ENCODE measurements at places on chromosomes 3 and 15.

DNA sequence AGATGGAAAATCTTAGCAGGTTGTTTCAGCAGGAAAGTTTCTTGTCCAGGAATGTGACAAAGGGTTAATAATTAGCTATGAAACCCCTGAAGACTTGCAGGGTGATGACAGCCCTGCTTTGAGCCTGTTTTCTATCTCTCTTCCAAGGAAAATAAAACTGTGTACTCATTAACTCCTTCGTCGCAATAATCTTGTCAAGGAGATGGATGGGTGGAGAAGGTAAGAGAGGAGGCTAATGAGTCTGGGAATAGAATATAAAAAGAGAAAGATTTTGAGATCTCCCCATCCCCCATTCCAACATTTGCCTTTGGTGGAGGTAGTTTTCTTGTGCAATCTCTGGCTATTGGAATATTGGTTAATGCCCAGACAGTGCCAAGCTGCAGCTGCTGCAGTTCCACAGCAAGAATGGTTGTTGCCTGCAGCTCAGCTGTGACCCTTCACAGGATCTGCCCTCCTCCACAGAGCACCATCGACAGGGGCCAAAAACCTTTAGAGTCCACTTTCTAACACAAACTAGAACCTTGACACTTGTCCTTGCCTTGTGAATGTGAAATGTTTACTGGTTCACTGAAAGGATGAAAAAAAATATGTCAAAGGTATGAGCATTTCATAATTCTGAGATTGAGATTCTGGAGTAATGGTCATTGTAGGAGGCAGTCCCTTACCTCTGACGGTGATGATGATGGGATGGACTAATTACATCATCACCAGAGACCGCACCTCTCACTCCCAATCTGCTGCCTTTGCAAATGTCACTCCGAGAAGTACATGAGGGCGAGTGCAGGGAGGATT is 4.2 kb upstream of the LRIG1 start:
- no peak for DNase-seq

DNA sequence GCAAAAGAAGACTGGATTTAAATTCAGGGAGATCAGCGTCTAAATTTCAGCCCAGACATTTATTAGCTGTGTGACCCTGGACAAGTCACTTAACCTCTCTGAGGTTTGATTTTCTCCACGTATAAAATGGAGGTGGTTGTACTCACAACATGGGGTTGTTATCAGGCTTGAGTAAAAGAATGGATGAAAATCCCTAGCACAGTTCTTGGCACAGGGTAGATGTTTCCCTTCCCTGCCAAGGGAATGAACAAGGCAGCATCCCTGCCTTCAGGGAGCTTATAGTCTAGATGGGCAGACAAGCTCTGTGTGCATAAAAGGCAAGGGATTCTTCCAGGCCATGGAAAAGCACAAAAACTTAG is 50.2 kb upstream of the MRPS22 start:
- no peak for DNase-seq

GRCh38 chr3:26894443-26894842 is 271.9 kb downstream of the LRRC3B start:
- no peak for DNase-seq

GRCh38 chr3:124781476-124782376 is 51.5 kb downstream of the UMPS start:
- no peak for DNase-seq

DNA sequence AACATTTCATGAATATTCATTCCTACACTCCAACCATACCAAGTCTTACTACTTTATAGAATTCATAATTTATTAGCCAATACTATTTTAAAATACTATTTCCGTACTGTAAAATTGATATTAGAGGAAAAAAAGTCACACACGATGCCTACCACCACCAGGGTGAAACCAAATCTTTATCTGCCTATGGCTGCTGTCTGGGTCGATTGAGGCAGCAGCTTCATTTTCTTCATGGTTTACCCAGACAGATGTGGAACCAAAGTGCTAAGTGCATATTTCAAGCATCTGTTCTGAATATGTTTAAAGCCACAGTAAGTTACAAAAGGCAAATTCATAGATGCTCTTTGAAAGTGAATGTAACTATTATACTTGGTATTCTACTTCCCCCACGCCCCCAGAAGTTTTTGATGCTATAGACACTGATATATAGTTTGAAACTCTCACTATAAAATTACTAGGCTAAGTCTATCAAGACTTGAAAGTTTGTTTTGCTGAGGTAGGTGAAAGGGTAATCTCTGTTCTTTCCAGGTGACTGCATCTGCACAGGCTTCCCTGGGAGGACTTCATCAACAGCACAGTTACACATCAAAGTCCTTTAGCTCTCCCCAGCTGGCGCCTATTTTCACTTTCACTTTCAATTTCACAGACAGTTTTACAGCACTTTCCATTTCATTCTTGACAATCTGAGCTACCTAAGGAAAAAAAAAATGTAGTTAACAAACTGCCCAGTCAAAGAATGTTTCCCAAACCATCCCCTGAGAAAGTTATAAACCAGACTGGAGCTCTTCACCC is 113.9 kb downstream of the POLQ start:
- DNase-seq = peak; percentile 66

DNA sequence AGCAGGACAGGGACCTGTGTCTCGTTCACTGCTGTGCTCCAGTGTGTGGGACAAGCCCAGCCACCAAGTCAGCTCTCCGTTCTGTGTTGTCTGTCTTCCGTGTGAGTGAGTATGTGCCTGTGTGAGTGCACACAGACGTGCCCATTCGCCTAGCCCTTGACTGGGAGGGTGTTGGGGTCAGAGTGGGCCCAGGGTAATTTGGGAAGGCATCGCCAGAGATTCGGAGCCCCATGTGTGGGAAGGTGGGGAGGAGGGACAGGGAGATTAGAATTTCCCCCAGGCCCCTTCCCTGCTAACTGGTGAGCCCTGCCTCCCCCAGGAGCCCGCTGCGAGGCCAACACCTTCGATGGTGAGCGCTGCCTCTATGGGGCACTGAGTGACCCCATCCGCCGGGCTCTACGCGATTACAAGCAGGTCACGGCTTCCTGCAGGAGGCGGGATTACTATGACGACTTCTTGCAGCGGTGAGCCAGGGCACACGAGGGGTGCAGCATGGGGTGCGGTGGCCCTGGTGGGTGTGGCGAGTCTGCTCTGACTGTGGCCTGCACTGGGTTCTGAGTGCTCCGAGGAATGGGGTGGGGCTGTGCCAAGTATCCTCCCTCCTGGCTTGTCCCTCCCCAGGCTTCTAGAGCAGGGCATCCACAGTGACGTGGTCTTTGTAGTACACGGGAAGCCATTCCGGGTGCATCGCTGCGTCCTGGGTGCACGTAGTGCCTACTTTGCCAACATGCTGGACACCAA is 3.1 kb downstream of the ABTB1 start:
- no peak for DNase-seq

DNA sequence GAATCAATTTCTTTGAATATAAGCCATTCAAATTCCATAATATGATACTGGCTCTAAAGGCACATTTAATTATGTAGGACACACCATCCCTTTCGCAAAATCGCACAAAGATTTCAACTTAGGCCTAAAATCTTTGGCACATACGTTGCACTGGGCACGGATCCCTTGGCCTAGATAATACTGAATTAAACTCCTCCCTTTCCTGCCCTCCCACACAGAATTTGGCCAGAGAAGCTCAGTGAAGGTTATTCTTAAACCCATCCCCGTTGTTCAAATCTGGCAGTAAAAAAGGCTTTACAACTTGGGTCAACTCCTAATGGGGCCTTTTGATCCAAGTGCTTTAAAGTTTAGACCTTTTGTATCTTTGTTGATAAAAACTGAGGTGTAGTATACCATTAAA is 247.2 kb downstream of the PTPRG start:
- DNase-seq = peak; percentile 17

DNA sequence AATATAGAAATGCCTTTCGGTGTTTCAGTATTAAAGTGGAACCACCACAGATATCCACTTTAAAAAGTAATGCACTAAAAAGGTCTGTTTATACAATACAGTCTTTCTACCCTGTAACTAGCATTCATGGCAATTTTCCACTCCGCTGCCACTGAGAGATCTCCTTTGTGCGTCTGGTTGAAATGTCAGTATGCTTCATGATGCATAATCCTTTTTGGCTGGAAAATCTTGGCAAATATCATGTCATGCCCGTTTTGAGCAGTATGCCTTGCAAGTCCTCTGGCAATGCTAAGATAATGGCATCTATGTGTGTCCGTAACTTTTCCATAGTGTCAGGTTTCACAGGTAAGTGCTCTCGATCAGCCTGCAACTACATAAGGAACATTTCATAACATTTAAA is 30.8 kb upstream of the ARF4 start:
- DNase-seq = no peak

DNA sequence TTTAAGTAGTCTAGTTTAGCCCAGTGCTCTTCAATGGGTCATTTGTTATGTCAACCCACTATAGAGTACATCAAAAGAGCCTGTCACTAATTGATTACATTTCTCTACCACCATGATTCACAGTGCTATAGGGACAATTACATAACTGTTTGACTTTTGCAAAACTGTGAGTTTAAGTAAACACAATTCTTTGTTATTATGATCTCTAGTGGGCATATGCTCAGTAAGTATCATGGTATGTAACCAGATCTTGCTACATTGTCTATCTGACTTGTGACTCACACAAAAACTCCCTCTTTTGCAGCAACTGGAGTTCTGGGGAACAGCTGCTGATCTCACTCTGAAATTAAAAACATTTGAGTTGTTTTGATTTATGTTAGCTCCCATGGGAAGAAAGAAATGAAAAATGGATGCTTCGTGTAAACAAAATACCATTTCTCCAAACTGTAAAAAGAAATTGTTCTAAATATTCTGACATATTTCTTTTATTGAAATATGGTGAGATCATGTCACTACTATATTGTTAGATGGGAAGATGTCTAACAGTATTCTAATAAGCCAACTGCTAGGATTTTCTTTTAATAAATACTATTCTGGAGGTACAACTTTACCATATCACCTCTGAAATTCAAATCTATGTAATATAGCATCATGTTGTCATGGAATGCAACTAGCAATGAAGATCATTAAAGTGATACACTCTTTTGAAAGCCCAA is 470.4 kb downstream of the ROBO1 start:
- DNase-seq = peak; percentile 90

- peak; percentile 60 for DNase-seq
These were observed 2.6 kb upstream of the FOXP1 start for GRCh38 chr3:71585887-71586809.

- DNase-seq = no peak
These were observed 5.6 kb upstream of the NCEH1 start for GRCh38 chr3:172716476-172716875.

GRCh38 chr3:29067007-29067406 is 213.9 kb upstream of the RBMS3 start:
- peak; percentile 74 for DNase-seq

DNA sequence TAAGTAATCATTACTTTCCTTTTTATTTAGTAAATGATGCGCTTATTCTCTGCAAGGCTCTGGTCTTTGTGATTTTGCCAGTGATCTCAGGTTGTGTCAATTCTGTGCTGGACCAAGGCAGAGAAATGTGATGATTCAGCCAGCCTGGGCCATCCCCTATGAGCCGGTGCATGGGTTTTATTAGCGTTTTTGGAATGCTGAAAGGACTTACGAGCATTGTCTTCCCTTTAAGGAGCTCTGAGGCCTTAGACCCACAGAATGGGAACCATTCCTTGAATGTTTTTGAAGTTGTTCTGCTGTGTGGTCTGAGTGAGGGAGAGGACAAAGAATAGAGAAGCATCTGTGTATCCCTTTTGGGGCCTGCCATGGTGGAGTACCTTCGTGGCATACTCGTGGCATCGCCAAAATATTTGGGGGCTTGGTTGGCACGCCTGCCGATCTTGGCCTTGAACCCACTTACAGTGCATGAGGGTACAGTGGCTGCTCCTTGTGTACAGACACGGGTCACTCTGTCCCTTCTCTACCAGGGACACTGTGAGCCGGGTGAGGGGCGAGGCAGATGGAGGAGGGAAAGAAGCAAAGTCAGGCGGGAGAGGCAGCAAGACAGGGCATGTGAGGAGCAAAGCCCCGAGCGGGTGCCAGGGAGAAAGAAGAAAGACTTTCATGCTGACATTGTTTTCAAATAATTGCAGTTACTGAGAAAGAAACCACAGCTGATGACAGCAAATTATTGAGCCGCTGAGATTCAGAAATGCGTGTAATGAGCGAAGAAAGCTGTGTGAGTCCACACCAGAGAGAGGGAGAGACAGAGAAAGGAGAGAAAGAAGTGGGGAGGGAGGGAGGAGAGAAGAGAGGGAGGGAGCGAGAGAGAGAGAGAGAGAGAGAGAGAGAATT is 269.4 kb upstream of the RGMA start:
- no peak for DNase-seq

DNA sequence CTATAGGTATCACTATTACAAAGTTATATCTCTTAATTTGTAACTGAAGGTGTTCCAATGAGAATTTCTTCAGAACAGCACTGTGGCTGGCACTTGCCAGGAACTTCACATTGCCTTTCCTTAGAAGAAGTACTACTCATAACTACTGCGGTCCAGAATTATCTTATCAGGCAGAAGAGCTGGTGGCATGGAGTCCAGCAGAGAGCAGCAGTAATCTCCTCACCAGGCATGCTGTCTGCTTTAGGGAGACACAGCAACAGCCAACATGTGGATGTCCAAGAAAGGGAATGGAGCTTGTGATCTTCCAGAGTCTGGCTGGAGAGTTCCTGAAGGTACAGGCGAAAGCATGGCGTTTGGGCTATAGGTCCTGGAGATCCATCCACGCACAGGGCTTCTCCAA is 919.7 kb upstream of the NR2F2 start:
- no peak for DNase-seq

DNA sequence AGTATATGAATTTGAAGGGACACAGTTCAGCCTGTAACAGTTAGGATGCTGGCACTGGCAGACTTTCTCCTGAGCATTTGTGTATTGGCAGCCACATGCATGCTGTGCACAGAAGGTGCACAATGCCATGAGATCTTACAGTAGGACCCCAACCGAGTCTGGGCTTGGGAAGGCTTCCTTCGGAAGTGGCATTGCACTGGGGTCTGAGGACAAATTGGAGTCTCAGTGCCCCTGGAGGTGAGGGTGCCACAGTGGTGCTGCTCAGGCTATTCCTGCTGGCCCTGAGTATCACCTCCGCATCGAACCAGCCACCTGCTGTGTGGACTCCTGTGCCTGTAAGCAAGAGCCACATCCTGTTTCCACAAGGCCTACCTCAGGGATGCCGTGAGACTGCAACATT is 99.5 kb downstream of the DNAJB8 start:
- no peak for DNase-seq

DNA sequence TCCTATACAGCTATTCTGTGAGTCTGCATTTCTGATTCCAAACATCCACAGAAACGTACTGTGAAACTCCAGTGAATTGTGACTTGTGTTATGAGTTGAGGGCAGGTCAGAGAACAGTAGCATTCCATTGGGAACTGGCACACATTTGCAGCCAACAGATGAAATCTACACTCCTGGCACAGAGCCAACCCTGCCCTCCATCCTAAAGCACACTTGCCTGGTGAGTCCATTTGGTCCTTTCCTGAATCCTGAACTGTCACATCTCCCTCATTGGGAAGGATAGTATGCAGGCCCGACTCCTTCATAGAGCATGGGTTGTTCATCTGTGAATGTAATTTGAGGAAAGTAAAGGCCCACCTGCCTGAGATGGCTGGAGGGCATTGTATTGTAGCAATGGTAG is 314.3 kb upstream of the RASGRP1 start:
- DNase-seq = no peak

GRCh38 chr15:58227706-58228543 is 89.7 kb downstream of the AQP9 start:
- peak; percentile 87 for DNase-seq

- no peak for DNase-seq
These were observed 30.0 kb downstream of the XXYLT1 start for GRCh38 chr3:195240939-195241338.

- no peak for DNase-seq
These were observed 6.6 kb downstream of the GABRB3 start for GRCh38 chr15:26766262-26766661.

GRCh38 chr3:109532257-109533216 is 195.2 kb upstream of the DPPA4 start:
- peak; percentile 78 for DNase-seq
